ENCODE measurements at places on chromosomes 5 and 9.

GRCh38 chr9:89610391-89610925 lies 5.6 kb downstream of the GADD45G start:
- DNase-seq: no peak

GRCh38 chr9:23232831-23233230 lies 593.2 kb downstream of the ELAVL2 start:
- no peak for DNase-seq

- no peak for DNase-seq
Measured at GRCh38 chr5:164051745-164052144, 546.3 kb downstream of the MAT2B start.

- DNase-seq: no peak
Measured at GRCh38 chr9:94714494-94714893, 12.0 kb upstream of the AOPEP start.

DNA sequence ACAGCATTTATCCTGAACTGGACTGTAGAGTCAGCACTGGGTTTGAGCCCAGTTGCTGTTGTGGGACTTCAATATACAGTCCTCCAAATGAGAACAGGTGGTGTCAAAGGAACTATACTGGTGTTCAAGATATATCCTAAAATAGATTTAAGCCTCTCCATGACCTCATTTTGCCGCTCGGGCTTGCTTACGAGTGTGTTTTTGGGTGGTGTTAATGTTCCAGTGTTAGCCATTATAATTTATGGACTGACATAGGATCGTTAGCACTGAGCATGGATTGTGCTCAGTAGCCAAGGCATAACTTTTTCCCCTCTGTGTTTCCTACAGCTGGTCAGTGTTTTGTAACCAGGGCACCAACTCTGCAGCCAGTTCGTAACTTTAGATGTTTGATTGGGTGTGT lies 306.6 kb downstream of the SPATA31D1 start:
- DNase-seq: no peak

DNA sequence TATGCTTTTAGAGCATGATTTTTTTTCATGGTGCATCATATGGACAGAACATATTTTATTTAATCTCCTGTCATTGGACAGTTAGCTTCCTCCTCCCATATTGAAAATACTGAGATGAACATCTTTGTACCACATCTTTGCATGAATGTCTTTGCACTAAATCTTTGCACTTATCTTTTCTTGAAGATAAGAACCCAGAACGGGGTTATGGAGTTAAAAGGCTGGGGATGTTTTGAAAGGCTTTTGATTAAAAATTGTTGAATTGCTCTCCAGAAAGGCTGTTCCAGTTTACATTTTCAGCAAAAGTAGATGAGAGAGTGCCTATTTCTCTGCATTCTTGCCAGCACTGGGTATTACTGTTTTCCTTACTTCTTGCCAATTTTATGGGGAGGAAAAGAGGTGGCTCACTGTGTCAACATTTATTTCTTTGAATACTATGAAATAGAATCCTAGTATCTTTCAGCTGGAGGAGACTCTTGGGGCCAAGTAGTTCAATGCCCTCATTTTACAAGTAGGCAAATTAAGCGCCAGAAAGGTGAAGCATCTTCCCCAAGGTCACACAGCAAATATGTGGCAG lies 7.2 kb downstream of the NCS1 start:
- DNase-seq: no peak

- no peak for DNase-seq
Measured at GRCh38 chr9:26637101-26637500, 255.5 kb downstream of the CAAP1 start.
